ENCODE measurements at places on chromosomes 1 and 21. TPM values are rescaled to one million over a fixed set of nuclear protein-coding genes. Genes with fewer than 3 reads are reported as not detected.

- no peak for DNase-seq
These were observed 67.0 kb downstream of the KIF26B start for GRCh38 chr1:245221805-245222204.

DNA sequence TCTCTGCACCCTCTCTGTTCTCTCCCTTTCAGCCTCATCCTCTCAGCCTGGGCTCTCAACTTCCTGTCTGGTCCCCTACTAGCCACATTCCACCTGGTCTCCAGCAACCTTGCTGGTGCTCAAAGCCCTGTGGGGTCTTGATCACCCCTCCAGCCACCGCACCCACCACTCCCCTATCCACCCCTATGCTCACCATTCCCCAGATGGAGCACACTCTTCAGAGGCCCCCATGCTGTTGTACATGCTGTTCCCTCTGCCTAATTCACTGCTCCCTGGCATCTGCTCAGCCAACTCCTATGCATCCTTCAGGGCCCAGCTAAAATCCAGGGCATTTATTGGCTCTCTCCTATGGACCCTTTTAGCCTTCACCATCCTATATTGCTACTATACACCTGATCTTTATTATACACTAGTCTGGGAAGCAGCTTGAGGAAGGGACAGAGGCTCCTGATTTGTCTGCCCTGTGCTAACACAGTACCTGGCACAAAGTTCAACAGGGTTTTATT lies 81.0 kb downstream of the GLIS1 start:
- DNase-seq = no peak

- DNase-seq = no peak
These were observed 13.8 kb downstream of the LRRC39 start for GRCh38 chr1:100164216-100164615.

DNA sequence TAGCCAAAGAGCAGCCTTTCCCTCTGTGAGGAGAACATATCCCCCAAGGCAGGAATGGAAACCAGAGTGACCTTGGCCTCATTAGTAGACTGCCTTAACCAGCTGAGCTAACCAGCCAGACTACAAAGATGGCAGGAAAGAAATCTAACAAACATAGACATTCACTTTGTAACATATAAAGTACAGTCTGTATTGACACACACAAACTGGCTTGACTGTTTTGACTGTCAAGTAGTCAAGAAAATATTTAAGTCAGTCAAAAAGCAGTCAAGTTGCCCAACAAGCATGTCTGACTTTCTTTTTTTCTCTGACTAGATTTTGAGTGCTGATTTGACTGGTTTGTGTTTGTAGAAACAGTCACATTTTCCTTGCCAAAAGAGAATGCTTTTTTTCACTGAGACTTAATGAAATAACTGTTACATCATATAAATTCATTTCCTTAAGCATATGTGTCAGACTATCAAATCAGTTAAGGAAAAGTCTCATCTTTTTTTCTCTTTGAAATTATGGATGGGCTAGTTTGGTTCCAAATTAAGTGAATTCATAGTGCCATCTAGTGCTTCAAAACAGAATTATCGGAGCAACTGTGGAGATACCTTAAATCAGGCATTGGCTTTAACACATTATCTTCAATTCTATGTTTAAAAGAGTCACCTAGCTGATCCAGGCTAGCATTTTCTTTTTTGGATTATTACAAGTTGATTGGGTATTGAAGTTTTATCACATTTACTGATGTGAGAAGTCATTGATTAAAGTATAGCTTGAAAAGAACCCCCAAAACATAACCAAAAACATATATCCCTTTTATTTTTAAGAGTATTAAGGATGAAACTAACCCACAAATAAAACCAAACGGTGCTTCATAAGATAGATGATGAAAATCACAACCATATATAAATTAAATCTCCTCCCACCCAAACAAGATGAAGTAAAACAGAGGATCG lies 75.0 kb downstream of the ATP6V1G3 start:
- DNase-seq = no peak

- no peak for DNase-seq
These were observed 59.2 kb downstream of the IARS2 start for GRCh38 chr1:220153147-220153546.

- no peak for DNase-seq
These were observed 92.6 kb downstream of the LPAR3 start for GRCh38 chr1:84800090-84801073.

- no peak for DNase-seq
These were observed 48.6 kb upstream of the COL6A1 start for GRCh38 chr21:45932922-45933502.

DNA sequence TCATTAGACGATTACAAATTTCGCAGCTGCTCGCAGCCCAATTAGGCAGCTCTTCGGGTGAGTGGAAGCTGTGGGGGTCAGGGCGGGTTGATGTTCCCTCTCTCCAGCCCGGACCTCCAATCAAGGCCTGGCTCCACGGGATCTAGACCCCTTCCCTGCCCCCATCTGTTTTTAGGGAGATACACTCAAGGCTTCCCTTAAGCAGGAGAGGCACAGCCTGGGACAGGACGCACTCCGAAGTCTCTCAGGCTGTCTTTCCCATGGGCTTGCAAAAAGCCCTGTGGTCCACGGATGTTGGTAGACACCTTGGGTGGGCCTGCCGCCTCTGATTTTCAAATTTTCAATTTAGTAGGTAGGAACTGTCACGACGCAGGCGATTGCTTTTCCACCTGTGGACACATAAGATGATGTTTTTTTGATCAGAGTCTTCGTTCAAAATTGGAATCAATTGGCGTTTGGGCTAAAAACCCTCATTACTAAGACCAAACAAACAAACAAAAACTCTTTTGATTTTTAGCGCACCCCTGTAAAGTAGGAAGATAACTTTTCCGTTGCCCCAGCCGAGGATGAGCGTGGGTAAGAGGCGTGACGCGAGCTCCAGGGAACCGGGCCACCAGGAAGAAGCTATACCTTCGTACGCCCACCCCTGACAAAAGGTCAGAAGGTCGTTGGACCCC lies 2.5 kb upstream of the LHX8 start:
- no peak for DNase-seq

DNA sequence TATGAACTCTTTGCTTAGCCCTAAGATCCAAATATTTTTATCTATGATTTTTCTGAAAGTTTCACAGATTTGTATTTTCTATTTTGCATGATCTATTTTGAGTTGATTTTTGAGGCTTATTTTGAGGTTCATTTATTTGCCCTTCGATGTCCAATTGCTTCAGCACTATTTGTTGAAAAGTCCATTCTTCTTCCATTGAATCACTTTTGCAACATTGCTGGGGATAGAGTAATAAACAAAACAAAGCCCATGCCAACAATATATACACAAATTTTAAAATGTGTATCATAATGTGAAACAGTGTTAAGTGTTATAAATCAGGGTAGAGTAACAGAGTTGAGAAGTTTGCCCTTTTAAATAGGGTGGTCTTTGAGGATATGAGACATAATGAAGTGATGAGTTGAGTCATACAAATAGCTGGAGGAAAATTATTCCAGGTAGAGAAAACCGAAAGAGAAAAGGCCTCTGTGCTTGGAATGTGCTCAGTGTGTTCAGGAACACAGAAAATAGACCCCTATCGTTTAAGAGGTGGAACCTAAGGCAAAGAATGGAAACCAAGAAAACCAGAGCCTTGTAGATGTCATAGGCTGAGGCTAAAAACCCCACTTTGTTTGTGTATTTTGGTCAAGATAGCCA lies 172.7 kb upstream of the NR5A2 start:
- DNase-seq = no peak

DNA sequence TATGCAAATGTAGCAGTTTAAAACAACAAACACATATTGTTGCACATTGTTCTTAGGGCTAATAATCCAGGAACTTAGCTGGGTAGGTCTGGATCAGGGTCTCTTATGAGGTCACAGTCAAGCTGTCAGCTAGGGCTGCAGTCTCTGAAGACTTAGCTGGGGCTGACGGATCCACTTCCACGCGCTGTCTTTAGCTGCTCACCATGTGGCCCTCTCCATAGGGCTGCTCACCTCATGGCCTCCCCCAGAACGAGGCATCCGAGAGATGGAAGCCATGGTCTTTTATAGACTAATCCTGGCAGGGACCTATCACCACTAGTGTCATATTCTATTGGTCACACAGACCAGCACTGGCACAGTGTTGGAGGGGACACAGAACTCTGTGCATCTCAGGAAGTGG lies 8.7 kb upstream of the OXCT2 start:
- no peak for DNase-seq

DNA sequence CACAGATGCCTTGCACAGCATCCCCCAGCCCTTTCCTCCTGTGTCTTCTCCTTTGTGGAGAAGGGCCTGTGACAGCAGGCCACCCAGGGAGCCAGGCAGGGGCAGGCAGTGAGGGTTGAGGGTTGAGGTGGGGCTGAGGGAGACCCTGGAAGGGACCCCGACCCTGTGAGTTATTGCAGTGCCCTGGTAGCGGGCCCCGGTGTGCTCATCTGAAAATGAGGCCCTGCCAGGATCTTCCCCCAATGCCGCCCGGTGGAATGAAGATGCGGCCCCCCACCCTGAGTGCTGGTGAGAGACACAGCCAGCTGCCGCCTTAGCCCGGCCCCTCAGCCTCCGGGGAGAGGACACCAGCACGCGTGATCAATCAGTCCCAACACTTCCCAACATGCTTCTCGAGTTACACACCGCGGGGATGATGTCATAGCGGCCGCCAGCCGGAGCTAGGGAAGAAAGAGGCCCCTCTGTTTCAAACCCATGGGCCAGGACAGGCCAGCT lies 36.2 kb upstream of the ACTRT2 start:
- no peak for DNase-seq

- DNase-seq = peak; percentile 87
These were observed 26.6 kb downstream of the DHRS3 start for GRCh38 chr1:12591267-12591938.

GRCh38 chr1:59096501-59096900 lies 200.4 kb upstream of the FGGY start:
- no peak for DNase-seq

The MTX1 gene
- 62.4 TPM for total RNA-seq

The MAP1LC3C gene
- total RNA-seq = 0.51 TPM

The ITLN2 gene
- total RNA-seq = not detected

The TBX15 gene
- 0.62 TPM for total RNA-seq

The FHAD1 gene
- not detected for total RNA-seq

The CFHR5 gene
- total RNA-seq = not detected
